GF-D8 (cell line): ENCODE measurements at places on chromosomes 7 and 10.

DNA sequence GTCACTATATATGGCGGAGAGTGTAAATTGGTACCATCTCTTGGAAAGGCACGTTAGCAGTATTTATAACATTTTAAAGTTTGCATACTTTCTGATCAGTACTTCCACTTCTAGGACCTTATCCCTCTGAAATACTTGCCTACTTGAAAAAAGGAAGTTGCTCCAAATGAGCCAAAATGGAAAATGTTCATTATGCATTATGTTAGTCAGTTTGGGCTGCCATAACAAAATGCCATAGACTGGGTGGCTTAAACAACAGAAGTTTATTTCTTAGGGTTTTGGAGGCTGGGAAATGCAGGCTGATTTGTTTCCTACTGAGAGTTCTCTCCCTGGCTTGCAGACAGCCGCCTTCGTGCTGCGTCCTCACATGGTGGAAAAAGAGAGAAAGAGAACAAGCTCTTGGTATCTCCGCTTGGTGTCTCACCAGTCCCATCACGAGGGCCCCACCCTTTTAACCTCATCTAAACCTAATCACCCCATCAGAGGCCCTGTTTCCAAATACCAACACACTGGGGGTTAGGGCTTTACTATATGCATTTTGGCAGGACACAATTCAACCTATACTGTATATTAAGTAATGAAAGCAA is 6.9 kb downstream of the SNX10 start:
- peak; percentile 19 for DNase-seq

GRCh38 chr10:131081786-131082185 is 229.7 kb downstream of the TCERG1L start:
- no peak for DNase-seq

DNA sequence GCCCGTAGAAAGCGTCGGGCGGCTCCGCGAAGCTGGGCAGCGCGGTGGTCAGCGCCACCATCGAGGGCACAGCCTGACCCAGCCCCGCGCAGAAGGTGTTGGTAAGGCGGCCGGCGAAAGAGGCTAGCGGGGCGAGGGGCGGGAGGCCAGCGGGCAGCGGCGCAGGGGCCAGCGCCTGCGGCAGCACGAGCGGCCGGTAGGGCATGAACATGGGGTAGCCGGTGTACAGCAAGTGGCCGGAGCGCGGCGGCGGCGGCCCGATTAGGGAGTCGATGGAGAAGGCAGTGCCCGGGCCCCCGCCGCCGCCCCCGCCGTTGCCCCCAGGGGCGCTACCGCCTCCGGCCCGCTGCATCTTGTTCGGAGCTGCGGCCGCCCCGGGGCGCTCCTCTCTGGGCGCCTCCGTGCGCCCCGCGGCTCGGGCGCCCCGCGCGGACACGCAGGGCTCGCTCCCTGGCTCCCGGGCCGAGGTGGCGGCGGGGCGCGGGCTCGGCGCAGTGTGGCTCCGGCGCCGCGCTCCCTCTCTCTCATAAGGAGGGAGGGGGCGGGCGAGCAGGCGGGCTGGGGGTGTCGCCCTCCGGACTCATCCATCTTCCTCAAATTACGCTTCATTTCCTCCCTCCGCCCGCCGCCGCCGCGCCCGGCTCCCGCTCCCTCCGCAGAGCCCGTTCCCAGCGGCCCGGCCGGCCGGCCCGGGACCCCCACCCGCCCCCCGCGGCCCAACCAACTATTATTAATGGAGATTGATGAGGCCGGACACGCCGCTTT is at the start of gene GBX1:
Gene GBX1 (minus strand): TSS at position 498 of the 765 bp plus-strand sequence. CDS start 146 bp downstream, at position 352.
- DNase-seq, result no peak

DNA sequence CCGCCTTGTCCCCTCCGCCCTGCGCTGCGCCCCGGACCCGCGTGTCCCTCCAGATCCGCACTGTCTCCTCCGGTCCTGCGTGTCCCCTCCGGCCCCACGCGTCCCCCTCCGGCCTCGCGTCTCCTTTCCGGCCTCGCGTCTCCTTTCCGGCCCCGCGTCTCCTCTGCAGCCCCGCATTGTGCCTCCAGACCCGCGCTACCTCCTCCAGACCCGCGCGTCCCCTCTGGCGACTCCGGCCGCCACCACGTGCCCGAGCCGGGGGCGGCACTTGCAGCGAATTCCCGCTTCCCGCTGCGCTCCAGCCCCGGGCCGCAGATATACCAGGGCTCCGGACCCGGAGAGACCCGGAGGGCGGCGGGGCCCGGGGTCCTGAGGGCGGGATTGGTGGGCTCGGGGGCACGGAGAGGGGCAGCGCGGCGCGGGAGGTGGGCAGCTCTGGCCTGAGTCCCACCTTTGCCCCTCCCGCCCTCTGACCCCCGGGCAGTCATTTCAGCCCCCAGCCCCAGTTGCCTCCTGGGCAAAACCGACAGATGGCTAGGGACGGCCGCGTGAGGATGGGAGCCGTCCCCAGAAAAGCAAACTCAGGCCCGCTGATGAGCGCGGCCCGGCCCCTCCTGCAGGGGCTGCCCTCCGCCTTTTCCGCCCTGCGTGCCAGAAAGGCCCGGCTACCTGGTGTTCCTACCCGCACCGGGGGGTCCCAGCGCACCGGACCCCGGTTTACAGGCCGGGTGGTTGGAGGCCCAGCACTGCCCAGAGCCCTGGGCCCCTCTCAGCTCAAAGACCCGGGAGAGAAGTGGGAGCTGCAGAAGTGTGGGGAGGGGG is 56.5 kb downstream of the RBM17 start:
- no peak for DNase-seq

GRCh38 chr7:135933509-135934188 is 43.5 kb downstream of the MTPN start:
- no peak for DNase-seq

DNA sequence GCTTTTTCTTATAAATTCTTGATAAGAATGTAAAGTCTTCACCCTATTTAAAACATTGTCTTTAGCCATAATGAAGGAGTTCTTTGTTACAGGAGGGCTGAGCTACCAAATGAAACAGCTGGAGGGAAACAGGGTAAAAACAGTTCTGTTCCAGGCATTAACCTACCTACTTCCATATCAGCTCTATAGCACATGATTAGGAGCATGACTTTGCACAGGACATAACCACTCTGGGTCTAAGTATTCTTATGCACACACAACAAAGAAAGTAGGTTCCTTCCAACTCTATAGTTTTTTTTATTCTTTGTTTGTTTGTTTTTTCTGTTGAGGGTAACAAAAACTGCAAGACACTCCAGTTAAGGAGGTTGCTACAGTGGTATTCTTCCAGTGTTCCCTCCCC is 52.7 kb downstream of the SCIN start:
- no peak for DNase-seq

- no peak for DNase-seq
Measured at GRCh38 chr7:156903232-156903909, 10.4 kb upstream of the LMBR1 start.

- DNase-seq, result no peak
Measured at GRCh38 chr7:71429083-71429482, 297.1 kb downstream of the GALNT17 start.

DNA sequence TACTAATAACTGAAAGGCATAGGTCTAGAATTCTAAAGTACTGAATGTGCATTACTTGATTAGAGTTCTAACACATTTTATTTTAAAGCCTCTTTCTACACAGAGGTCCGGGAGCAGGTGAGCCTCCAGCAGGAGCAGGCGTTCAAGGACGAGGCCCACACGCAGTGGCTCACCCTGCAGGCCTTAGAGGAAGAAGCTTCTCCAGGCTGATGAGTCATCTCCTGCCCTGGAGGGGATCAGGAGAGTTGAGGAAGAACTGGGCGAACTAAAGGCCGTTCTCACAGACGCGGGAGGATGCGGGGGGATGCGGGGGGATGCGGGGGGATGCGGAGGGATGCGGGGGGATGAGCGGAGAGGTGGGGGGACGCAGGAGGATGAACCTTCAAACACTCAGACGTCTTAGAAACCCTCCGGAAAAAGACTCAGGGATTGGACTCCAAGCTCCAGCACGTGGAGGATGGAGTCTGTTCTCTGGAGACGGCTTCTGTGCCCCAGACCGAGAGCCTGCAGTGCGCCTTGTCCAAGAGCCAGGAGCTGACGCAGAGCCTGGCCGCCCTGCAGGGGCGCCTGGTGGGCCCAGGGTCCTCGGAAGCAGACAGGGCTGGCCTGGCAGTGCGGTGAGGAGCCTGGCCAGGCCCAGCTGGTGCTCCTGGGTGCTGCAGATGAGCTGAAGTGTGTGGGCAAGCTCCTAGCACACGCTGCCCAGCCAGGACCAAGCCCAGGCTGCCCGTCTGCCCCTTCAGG is 433.7 kb upstream of the TPK1 start:
- DNase-seq, result no peak

- DNase-seq, result no peak
Measured at GRCh38 chr7:42107484-42108240, 129.3 kb downstream of the GLI3 start.

- DNase-seq, result no peak
Measured at GRCh38 chr7:111987886-111988285, 218.3 kb downstream of the DOCK4 start.

DNA sequence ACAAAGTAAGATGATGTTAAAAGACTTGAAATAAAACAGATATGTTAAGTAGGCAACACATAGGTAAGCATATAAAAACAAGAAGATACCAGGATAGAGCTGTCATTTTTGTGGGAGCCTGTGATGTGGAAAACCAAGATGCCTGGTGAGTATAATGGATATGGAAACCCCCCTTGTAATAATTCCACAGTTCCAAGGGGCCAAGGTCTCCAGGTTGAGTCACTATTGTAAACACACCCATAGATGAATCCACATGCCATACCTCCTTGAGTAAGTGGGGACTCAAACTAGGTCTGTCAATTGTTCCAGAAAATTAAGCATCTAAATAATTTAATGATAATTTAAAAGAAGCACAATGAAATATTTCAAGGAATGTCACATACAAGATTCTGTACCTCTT is 15.9 kb downstream of the CAV1 start:
- no peak for DNase-seq

GRCh38 chr10:58754469-58755339 is 242.0 kb downstream of the BICC1 start:
- DNase-seq, result no peak
